Cortex of kidney (tissue), 1 donor: ENCODE measurements at places on chromosomes 12 and 14.

- DNase-seq: no peak
Measured at GRCh38 chr12:11773889-11774677, 124.6 kb downstream of the ETV6 start.

DNA sequence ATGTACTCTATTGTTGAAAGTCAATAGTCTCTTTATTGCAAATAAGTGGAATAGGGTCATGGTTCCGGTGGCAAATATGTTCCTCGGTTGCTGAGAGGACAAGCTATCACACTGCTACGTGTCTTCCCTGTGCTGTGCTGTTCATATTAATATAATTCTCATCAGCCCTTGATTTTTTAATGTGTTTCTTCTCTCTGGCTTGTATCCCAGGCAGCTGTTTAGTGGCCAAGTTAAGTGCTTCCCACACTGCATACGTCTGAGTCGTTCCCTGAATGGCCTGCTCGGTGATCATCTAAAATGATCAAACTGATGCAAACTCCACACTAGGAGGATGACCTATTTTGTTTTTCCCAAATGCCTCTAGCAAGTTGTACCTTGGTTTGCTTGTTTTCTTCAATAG lies 186.4 kb downstream of the ANO6 start:
- DNase-seq: no peak

GRCh38 chr12:68358532-68359485 lies 26.6 kb upstream of the MDM1 start:
- no peak for DNase-seq

GRCh38 chr12:27754795-27755194 lies 25.2 kb upstream of the KLHL42 start:
- DNase-seq: no peak

GRCh38 chr14:84401631-84402030 lies 1128.3 kb upstream of the FLRT2 start:
- no peak for DNase-seq
